NCI-H2081 (cell line): ENCODE measurements at places on chromosomes 1 and 21.

- no peak for DNase-seq
Observed at GRCh38 chr1:114435088-114435715, 75.8 kb downstream of the TRIM33 start.

GRCh38 chr1:198633675-198634121 lies 5.1 kb upstream of the PTPRC start:
- no peak for DNase-seq

DNA sequence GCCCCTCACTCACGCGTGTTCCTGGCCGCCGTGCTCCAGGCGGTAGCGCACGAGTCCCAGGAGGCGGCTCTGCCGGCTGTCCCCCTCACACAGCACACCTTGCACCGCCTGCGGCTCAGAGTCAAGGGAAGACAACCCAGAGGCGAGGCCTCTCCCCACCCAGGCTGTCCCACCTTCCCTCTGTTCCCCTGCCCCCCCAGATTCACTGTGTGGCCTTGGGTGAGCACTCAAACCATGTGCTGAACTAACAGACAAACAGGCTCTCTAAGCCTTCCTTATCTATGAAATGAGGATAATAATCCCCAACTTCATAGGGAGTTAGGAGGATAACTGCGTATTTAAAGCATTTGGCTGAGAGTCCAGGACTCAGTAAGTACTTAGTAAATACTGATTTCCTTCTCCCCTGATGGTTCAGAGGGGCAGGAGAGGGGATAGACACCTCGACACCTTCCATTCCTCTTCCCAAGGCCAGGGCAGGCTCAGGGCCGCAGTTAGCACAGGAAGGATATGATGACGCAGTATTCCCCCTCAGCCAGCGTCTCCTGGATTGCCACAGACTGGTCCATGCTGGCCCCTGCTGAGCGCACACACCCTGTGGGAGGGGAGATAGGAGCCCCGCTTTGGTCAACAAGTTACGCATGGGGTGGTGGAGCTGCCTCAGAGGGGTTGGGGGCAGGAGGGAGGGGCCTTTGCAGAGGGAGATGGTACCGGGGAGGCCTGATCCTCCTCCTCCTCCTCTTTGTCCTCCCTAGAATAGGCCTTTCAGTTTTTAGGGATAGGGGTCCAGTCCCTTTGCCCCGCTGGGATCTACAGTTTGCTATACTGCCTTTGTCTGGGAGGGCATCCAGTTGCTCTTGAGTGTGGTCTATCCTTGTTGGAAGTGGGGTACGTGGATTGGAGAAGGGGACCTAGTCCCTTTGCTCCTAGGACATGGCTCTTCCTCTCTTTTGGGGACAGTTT lies 830 bp downstream of the INPP5B start:
- no peak for DNase-seq

GRCh38 chr1:112998592-112999235 lies 42.7 kb upstream of the SLC16A1 start:
- peak; percentile 36 for DNase-seq

DNA sequence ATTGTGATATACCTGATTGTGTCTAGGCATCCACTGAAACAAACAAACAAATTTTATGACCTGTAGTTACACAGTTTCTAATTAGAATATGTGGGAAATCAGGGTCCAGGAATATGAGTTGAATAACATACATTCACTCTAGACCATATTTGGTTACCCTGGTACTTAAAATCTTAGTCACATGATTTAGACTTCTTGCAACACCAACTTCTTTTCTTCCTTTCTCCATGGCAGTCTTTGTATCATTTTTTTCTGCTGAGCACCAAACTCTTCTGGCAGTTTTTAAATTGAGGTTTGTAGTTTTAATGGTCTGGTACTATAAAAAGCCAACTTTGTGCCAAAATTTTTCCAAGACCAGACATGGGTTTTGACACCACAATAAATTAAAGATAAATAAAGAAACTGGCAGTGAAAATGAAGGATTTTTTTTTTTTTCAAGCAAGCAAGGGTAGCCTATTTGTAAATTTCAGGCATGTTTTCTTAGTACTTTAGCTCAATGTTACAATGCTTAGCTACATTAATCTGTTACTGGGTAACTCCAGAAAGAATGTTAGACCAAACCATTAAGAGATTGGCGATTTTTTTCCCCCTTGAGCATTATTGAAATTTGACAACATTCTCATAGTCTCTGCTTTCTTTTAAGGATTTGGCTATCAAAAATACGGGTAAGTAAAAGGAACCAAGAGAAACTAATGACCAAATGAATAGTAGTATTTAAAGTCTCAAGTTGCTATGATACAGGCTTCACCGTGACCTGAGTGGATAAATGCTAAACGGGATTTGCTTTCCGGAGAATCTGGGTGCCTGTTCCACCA lies 108.5 kb downstream of the NFIA start:
- DNase-seq, result no peak

GRCh38 chr1:210467440-210468043 lies 138.8 kb downstream of the HHAT start:
- DNase-seq, result no peak

- peak; percentile 22 for DNase-seq
Observed at GRCh38 chr1:18907021-18907916, 4.9 kb upstream of the ALDH4A1 start.

DNA sequence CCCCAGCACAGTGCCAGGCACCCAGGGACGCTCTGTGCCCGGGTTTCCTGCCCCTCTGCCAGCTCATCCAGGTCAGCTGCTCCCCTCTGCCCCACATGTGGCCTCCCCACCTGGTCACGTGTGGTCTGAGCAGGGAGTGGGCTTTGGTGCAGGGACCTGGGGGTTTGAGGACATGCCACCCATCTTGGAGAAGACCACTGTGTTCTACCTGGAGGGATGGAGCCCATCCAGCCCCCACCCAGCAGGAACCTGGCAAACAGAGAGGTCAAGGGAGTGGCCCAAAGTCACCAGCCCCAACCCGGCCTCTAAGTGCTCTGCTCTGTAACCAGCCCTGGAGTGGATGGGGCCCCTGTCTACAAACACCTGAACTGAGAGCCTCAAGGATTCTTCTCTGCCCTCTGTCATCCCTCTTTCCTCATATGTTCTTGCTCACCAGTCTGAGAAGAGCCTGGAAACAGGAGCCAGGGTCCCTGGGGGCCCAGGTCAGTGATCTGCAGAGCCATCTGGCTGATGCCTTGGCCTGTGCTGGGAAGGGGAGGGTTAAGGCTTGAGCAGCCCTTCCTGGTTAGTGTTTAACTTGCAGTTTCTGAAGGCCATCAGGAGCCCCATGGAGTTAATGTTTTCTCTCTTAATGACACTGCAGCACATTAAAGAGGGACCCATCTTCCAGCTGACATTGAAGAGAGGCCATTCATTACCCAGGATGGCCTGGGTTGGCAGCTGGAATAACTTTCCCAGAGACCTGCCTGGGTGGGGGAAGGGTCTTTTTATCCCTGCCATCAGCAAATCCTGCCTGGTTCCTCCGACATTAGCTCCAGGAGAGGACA lies 235.4 kb downstream of the PTPRU start:
- peak; percentile 13 for DNase-seq

DNA sequence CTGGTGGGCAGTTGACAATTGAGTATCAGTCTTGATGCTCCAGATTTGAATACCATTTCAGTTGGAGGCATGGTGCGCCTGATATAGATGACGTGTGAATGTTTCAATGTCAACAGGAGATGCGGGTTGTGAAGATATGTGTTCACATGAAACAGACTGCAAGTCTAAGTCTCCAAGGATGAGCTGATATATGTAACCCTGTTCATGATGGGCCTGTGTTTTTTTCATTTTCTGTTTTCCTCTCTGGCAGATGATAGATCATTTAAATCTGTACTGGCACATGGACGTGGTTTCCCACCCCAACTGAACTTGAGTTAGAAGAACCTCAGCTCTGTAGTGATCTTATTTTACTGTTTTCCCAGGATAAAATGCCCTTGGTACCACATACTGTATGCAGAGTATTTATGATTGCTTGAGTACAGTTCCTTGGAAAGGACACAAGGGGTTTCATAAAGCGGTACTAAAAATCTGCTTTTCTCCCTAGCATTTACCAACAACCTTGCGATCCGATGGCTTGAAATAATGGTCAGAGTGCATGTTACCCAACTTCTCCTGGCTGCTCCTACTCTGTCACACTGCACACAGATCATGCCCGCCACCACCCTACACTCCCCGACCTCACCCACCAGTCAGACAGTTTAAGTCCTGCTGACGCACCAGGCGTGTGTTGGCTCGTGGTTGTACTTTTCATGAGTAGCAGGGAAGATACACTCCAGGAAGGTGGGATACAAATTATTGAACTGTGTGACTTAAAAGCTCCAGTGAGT lies 131.1 kb downstream of the NFIA start:
- no peak for DNase-seq

- DNase-seq, result peak; percentile 90
Observed at GRCh38 chr1:52552505-52553361, at the start of gene TUT4. Gene TUT4 (minus strand): TSS chr1:52553092. CDS start chr1:52526280, 26,812 bp downstream.

DNA sequence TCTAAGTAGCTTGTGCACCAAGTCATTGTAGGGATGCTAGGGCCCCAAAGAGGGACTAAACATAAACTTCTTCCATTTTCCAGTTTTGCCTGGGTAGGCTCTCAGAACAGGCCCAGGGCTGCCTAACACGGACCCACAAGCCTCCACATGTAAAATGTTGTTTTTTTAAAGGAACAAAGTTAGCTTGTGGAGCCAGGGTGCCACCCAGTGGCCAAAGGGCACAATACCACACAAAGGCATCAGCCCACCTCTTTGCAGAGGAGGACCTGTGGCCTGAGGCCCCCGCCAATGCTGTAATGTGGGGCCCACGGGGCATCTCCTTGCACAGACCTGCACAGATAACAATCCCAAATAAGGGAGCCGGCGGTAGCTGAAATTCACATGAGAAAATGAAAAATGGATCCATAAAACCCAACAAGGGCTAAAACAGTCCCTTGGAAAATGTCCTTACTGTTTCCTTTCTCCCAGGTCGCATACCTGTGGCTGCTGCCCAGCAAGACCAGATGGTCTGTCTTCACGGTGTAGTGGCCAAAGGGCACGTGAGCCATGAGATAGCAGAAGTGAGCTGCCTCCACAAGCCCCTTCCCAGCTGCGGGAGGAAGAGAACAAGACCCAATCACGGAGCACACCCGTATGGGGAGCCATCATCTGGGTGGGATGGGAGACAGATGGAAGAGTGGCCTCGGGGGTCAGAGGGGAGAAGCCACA lies 23.8 kb downstream of the SEC16B start:
- peak; percentile 59 for DNase-seq

DNA sequence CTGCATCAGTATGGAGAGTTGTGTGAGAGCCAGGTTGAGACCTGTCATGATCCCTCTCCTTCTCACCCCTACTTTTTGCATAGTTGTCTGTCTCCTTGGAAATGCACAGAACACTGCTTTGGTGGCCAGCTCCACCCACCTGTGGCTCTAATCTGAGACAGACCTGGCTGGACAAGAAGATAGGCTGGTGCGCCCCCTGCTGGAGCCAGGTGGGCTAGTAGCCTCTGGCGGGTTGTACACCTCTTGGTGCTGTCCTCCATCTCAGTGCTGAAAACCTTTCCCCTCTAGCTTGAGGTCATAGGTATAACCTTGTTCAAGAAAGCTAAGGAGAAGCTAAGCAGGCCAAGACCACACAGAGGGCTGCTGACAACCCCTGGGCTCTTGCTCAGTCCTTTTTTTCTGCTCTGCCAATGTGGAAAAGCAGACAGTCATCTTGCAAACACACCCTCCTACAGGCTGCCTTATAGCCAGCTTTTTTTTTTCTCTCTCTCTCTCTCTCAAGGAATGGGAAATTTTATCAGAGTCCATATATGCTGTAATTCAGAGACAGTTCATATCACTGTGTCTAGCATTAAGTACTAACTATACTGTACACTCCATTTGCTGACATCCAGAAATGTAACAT lies 58.8 kb upstream of the SPATA6 start:
- peak; percentile 88 for DNase-seq

DNA sequence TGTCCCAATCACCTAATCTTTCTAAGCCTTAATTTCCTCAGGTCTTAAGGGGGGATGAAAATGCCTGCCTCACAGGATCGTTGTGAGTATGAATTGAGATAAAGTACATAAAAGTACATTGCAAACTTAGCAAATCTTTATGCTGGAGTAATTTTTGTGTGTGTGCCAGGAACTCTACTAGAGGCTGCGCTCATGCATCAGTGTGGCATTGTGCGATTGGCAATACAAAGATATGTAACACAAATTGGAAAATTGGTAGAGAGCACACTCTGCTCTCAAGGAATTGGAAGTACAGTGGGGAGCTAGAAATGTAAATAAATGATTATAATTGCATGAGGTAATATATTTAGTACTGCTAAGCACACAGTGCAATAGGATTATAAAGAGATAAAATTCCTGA lies 398.3 kb downstream of the DUSP10 start:
- no peak for DNase-seq

- no peak for DNase-seq
Observed at GRCh38 chr21:36859744-36860501, 106.5 kb downstream of the HLCS start.

GRCh38 chr1:72547412-72547811 lies 265.1 kb upstream of the NEGR1 start:
- DNase-seq, result no peak

- no peak for DNase-seq
Observed at GRCh38 chr1:109923946-109924275, 13.3 kb downstream of the CSF1 start.
